Right lobe of liver (tissue), 6 donors: ENCODE measurements at places on chromosomes 7 and 10. TPM values are rescaled to one million over a fixed set of nuclear protein-coding genes. Genes with fewer than 3 reads are reported as not detected.

DNA sequence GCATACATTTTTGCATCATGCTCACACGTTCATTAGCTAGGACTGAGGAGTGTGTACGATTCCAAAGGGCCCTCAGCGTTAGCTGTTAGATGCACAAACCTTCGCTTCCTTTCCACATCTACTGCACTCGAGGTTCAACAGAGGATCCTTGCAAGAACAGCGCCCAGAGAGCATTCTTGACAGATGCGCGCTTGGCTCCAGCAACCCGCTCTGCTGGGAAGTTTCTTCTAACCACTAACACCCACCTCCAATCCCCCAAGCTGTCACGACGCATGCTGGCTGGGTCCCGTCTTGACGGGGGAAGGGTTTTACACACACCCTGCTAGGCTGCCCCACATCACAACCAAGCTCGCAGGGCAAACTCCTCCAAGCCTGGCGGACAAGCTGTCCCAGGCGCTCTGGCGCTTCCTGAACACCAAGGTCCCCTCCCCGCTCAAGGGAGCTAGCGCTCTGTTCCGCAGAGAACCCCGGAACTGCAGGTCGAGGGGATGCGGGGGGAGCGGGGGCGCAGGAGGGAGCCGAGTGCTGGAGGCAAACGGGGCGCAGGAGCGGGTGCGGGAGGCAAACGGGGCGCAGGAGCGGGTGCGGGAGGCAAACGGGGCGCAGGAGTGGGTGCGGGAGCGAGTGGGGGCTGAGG, 653 bp upstream of the ADRB1 start:
- DNase-seq: peak; percentile 49

- DNase-seq: no peak
Observed at GRCh38 chr10:108783897-108784296, 1139.4 kb downstream of the XPNPEP1 start.

OR13A1 gene
- total RNA-seq: not detected

PLXNA4 gene
- 0.29 TPM for total RNA-seq

GRCh38 chr10:15719899-15720634, at the start of gene ITGA8:
TSS of gene ITGA8 (minus strand) at chr10:15719922. CDS start at chr10:15719771, 151 bp downstream.
- no peak for DNase-seq

NRBF2 gene
- total RNA-seq: 18.0 TPM

- no peak for DNase-seq
Observed at GRCh38 chr10:86938260-86938659, 19.2 kb downstream of the MMRN2 start.

SPOCK2 gene
- total RNA-seq: 1.2 TPM

DNA sequence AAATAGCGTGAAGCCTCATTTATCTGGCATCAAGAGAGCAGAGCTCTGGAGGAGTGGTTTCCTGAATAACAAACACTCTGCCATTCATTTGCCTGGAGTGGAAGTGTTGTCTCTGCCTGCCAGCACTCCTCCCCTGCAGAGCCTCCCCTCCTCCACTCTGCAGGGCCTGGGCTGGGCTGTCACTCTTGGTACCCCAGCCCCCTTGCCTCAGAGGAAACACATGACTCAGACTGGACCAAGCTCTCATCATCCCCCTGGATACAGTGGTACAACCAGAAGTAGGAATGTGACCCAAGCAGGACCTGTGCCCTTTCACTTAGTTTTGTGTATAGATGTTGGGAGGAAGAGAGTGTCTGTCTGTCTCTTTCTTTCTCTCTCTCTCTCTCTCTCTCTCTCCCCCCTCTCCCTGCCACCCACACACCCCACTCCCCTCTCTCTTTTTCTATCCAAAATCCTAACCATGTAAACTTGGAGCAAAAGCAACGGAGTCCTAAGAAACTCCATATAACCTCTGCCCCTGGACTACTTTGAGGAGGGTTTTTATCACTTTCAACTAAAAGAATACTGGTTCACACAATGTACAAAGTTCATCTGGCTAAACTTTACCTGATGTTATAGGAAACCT, 43.9 kb downstream of the DOCK4 start:
- DNase-seq: peak; percentile 58

DNA sequence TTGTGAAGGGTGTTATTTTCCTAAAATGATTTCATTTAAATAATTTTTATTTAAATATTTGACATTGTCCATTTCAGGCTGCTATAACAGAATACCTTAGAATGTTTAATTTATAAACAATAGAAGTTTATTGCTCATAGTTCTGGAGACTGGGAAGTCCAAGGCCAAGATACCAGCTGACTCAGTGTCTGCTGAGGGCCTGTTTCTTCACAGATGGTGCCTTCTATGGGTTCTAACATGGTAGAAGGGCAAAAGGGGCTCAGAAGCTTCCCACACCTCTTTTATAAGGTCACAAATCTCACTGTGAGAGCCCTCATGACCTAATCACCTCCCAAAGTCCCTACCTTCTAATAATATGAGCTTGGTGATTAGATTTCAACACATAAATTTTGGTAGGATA, 50.7 kb downstream of the MTURN start:
- DNase-seq: no peak

GRCh38 chr10:72201293-72201692, 14.5 kb upstream of the ANAPC16 start:
- no peak for DNase-seq

RPA3 gene
- total RNA-seq: 20.9 TPM

DNA sequence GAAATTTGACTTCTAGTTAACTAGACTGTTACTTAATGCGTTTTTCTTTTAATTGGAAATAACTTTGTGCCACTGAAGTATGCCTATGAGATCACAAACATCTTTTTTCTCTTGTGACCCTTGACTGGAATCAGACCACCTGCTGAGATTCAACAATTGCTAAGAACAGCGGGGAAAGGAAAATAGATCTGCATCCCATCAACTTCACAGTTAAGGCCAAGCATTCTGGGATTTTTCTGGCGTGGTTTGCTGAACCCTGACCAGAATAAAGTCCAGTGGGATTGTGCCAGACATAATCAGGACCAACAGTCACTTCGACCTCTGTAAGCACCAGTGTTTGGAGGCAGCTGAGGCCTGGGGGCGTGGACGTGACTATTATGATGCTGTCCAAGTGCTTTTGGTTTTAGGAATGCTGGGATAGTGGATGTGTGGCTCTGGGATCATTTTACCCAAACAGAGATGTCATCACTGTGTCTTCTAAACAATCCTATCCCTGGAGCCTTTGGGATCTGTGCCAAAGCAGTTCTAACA, 373.3 kb upstream of the PRKCQ start:
- no peak for DNase-seq

DNA sequence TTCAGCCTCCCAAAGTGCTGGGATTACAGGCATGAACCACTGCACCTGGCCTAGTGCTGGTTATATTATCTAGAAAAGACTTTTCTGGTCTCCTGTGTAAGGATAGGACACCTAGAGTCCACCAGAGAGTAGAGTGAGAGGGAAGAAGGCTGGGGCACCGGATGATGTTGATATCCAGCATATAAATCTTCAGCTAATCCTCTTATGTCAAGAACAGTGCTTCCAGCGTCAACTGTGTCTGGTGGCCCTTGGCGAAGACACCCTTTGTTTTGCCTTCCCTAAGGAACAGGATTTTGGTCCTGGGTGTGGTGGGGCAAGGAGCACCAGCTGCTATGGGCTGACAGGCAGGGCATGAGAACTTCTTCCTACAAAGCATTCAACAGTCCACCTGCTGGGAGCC, 16.3 kb upstream of the INMT start:
- no peak for DNase-seq

- no peak for DNase-seq
Observed at GRCh38 chr7:55350281-55350680, 14.9 kb upstream of the LANCL2 start.

GRCh38 chr7:553636-554111, 34.0 kb upstream of the PDGFA start:
- no peak for DNase-seq

DNA sequence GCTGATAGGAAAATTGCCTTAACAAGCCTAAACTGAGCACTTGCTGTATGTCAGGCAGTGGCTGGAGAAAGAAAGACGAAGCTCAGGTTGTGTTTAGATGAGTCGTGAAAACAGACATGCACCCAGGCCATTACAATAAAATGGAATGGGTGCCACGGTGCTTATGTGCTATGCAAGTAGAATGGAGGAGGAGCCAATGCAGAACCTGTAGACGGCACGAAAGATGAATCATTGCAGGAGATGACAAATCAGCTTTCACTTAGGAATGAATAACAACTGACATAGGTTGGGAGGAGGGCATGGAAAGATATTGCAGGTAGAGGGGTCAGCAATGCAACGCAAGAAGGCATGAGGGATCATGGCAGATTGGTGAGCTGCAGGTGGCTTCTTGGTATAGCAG, 61.2 kb upstream of the ARHGAP21 start:
- no peak for DNase-seq

DNA sequence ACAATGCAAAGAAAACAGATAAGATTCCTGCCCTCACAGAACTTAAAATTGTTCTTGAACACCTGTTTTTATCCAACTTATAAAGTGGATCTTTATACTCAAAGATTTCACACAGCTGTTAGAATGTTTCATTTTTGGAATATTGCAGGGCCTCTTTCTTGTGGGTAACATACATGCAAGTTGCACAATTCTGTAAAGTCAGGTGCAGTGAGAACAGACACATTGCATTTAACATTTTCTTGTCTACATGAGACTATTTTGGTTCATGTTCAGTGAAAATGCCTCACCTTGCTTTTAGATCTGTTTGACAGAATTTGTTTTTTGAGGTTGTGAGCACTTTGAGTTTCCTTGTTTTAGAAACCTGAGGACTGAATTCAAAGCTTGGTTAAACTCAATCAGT, 707.8 kb downstream of the SUGCT start:
- no peak for DNase-seq

OPALIN gene
- not detected for total RNA-seq

GRCh38 chr10:129743738-129744133, 220.3 kb downstream of the EBF3 start:
- DNase-seq: no peak

YWHAG gene
- 60.5 TPM for total RNA-seq

GRCh38 chr10:92957223-92958010, 103.2 kb upstream of the CYP26C1 start:
- no peak for DNase-seq

- no peak for DNase-seq
Observed at GRCh38 chr10:61815496-61815895, 86.0 kb upstream of the ARID5B start.
